ENCODE measurements at places on chromosomes 1 and 21. TPM values are rescaled to one million over a fixed set of nuclear protein-coding genes. Genes with fewer than 3 reads are reported as not detected.

GRCh38 chr1:115052454-115053083 is 22.9 kb downstream of the TSHB start:
- no peak overlapping the region for H3K27ac ChIP-seq
- no peak overlapping the region for H3K4me3 ChIP-seq
- H3K27me3 ChIP-seq = no peaks in the 10 kb centered on the region
- no peaks in the 10 kb centered on the region for H3K4me1 ChIP-seq
- peaks cover 62% of the 10 kb centered on the region for H3K36me3 ChIP-seq
- DNase-seq = peak; percentile 48

GRCh38 chr1:56034222-56034621 is 545.1 kb downstream of the PLPP3 start:
- H3K27ac ChIP-seq = no peak overlapping the region
- DNase-seq = no peak
- H3K4me3 ChIP-seq = no peak overlapping the region
- no peaks in the 10 kb centered on the region for H3K36me3 ChIP-seq

Gene NBPF3
- 23.6 TPM for total RNA-seq

GRCh38 chr1:47485817-47486216 is 48.0 kb downstream of the FOXD2 start:
- DNase-seq = no peak
- peaks cover 32% of the 10 kb centered on the region for H3K4me1 ChIP-seq
- H3K27ac ChIP-seq = no peak overlapping the region
- no peaks in the 10 kb centered on the region for H3K36me3 ChIP-seq
